Ascending aorta (tissue), 2 donors: ENCODE measurements at places on chromosomes 6 and 20.

GRCh38 chr6:25136854-25137253, 142.3 kb upstream of the CARMIL1 start:
- peak overlapping the region; percentile 90 for H3K27ac ChIP-seq
- DNase-seq = no peak
- peaks cover under 1% of the 10 kb centered on the region for H3K4me1 ChIP-seq
- H3K27me3 ChIP-seq = no peaks in the 10 kb centered on the region
- peak overlapping the region; percentile 68 for H3K4me3 ChIP-seq
- H3K36me3 ChIP-seq = no peaks in the 10 kb centered on the region

GRCh38 chr6:22466665-22467245, 102.6 kb upstream of the HDGFL1 start:
- no peaks in the 10 kb centered on the region for H3K27me3 ChIP-seq
- H3K4me3 ChIP-seq = no peak overlapping the region
- DNase-seq = no peak
- H3K27ac ChIP-seq = no peak overlapping the region
- H3K36me3 ChIP-seq = no peaks in the 10 kb centered on the region

DNA sequence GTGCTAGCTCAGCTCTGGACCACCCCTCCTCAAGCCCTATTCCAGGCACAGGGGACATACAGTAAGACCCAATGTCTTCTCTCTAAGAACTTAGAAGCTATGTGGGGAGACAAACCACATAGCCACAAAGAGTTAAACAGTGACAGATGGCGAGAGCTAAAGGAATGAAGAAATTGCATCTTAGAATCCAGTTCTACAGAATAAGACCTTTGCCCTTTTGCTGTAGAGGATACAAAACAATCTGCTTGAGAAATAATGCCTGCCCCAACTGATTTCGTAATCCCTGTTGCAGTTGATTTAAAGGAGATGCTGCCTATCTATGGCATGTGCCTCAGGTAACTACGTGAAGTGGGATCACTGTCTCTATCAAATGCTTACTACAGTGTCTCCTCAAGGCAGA, 31.2 kb downstream of the TNFRSF21 start:
- H3K36me3 ChIP-seq = no peaks in the 10 kb centered on the region
- no peak overlapping the region for H3K4me3 ChIP-seq
- H3K27ac ChIP-seq = no peak overlapping the region

GRCh38 chr6:85923013-85923430, 280.3 kb upstream of the SYNCRIP start:
- no peak overlapping the region for H3K27ac ChIP-seq
- H3K4me3 ChIP-seq = no peak overlapping the region
- no peak for DNase-seq

GRCh38 chr6:32969685-32970412, 1.5 kb downstream of the BRD2 start:
- H3K4me3 ChIP-seq = peak overlapping the region; percentile 70
- no peaks in the 10 kb centered on the region for H3K27me3 ChIP-seq
- H3K36me3 ChIP-seq = peaks cover 23% of the 10 kb centered on the region
- DNase-seq = peak; percentile 41

- peaks cover 45% of the 10 kb centered on the region for H3K4me1 ChIP-seq
- H3K4me3 ChIP-seq = no peak overlapping the region
- H3K27me3 ChIP-seq = no peaks in the 10 kb centered on the region
These were observed 38.2 kb upstream of the IER3 start for GRCh38 chr6:30782425-30783014.

DNA sequence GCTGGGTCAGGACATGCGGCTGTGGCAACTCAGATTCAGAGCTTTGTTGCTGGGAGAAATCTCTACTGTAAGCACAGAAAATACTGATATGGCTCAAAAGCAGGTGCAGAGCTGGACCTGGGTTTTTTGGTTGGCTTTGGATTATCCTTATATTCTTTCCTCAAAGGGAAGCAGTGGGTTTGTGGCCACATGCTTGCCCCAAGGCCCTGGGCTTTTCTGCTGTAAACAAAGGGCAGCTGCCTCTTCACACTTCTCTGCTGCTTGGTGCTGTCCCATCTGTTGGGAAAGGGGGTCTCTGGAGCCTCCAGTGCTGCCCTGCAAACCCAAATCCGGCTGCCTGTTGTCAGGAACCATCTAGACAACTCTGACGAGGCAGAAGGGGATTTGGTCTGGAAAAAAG, 52.4 kb downstream of the ANKRD6 start:
- H3K27ac ChIP-seq = peak overlapping the region; percentile 77
- no peak for DNase-seq
- H3K4me1 ChIP-seq = peaks cover 20% of the 10 kb centered on the region
- H3K36me3 ChIP-seq = no peaks in the 10 kb centered on the region

DNA sequence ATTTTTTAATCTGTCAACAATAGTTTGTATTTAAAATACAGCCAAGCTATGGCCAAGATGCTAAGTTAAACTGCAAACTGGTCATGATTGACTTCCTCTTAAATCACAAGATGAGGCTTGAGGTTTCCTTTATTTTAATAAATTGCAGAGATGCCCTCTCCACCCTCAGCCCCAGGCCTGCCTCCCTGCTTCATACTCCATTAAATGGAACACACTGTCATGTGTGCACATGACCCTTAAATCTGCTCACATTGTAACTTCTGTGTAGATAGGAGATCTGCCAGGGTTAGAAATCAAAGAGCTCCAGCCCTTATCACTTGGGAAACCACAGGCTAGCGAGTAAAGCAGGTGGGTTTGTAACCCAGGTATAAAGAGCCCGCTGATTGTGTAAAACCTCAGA, 20.8 kb downstream of the DUSP22 start:
- no peak overlapping the region for H3K4me3 ChIP-seq
- H3K4me1 ChIP-seq = no peaks in the 10 kb centered on the region
- no peak for DNase-seq
- H3K27me3 ChIP-seq = no peaks in the 10 kb centered on the region
- no peak overlapping the region for H3K27ac ChIP-seq

DNA sequence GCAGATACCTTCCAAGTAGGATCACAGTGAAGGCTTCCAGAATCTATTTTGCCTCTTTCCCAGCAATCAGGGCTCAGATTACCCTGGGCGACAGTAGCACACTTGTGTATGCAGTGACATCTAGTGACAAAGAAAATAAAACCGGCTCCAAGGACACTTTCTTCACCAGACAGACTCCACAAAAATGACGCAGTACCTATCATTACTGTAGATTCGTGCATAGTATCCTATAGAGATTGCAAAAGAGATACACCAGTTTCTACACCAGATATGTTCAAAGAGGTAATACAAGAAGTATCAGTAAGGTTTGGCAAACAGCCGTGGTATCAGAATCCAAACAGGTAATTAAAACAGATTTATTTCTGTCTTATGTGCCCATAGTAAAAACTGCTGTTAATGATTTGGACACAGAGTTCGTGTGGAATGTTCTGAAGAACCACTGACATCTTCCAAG, 600.4 kb upstream of the JAG1 start:
- H3K27me3 ChIP-seq = no peaks in the 10 kb centered on the region
- DNase-seq = no peak
- no peak overlapping the region for H3K27ac ChIP-seq
- H3K4me3 ChIP-seq = no peak overlapping the region
- no peaks in the 10 kb centered on the region for H3K36me3 ChIP-seq

DNA sequence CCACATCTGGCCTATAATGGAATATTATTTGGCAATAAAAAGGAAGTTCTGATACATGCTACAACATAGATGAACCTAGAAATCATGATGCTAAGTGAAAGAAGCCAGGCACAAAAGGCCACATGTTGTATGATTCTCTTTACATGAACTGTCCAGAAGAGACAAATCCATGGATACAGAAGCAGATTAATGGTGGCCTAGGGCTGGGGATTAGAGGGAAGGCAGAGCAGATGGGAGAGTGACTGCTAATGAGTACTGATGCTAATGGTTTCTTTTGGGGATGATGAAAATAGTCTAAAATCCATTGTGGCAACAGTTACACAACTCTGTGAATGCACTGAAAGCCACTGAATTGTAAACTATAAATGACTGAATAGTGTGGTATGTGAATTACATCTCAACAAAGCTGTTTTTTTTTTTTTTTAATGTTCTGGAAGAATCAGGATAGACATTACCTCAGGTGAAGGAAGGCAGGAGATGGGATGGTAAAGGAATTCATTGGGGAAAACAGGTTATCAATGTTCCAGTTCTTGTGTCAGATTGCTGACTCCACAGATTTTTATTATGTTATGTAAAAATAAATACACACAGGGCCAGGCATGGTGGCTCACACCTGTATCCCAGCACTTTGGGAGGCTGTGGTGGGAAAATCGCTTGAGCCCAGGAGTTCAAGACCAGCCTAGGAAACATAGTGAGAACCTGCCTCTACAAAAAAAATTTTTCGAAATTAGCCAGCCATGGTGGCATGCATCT, 8.9 kb upstream of the SOX12 start:
- H3K4me3 ChIP-seq = no peak overlapping the region
- H3K4me1 ChIP-seq = no peaks in the 10 kb centered on the region
- H3K27me3 ChIP-seq = no peaks in the 10 kb centered on the region
- no peak overlapping the region for H3K27ac ChIP-seq
- H3K36me3 ChIP-seq = no peaks in the 10 kb centered on the region
- DNase-seq = no peak

DNA sequence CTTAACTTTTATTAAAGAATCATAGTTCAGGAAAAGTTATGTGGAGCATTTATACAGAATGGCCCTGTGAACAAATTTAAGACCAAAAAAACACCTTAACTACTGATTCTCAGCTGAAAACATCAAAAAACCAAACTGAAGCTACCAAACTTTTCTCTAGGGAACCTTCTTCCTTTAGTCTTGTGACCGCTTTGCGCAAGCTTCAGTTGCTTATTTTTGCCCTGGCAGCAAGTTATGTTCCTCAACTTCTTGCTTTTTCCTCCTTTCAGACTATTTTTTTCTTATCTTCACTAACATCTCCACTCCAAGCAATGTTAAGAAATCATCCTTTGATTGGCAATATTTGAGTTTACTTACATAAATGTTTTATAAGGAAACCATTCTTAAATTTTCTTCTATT, 100.1 kb downstream of the MYB start:
- no peak for DNase-seq
- H3K4me3 ChIP-seq = no peak overlapping the region
- H3K27me3 ChIP-seq = no peaks in the 10 kb centered on the region
- H3K27ac ChIP-seq = no peak overlapping the region
- H3K36me3 ChIP-seq = no peaks in the 10 kb centered on the region

DNA sequence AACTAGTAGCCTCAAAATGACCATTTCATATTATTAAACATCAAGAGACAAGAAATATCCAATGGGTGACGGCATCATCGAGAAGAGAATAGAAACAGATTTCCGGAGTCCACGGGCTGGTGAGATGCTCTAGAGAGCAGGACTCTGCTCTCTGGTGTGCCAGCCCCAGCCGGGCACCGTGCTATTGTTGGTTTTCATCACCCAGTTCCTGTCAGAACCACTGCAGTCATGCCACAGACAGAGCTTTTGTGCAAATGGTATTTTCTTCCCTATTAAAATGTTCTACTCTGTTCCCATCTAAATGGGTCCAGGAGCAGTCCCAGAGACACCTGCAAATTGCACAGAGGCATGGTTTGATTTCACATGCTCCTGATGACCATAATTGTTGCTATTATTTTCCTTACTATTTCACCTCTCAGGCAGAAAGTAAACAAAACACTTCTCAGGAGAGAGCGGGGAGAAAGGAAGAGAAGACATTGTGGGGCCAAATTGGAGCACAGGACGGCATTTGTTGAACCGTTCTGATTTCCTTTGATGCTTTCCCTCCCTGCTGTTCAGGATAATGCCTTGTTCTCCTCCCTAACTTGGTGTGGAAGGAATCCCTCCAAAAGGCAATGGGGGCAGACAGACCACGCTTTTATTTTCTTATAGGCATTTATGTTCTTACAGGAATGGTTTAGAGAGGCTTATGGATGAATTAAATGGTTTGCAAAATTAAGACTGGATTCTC, 11.4 kb upstream of the RAMACL start:
- no peaks in the 10 kb centered on the region for H3K4me1 ChIP-seq
- H3K27me3 ChIP-seq = no peaks in the 10 kb centered on the region
- DNase-seq = no peak
- peak overlapping the region; percentile 27 for H3K27ac ChIP-seq
- no peak overlapping the region for H3K4me3 ChIP-seq

- H3K4me3 ChIP-seq = no peak overlapping the region
- H3K27ac ChIP-seq = no peak overlapping the region
- peaks cover 54% of the 10 kb centered on the region for H3K36me3 ChIP-seq
- no peaks in the 10 kb centered on the region for H3K27me3 ChIP-seq
- H3K4me1 ChIP-seq = no peaks in the 10 kb centered on the region
These were observed 22.1 kb downstream of the DEK start for GRCh38 chr6:18242062-18242851.

DNA sequence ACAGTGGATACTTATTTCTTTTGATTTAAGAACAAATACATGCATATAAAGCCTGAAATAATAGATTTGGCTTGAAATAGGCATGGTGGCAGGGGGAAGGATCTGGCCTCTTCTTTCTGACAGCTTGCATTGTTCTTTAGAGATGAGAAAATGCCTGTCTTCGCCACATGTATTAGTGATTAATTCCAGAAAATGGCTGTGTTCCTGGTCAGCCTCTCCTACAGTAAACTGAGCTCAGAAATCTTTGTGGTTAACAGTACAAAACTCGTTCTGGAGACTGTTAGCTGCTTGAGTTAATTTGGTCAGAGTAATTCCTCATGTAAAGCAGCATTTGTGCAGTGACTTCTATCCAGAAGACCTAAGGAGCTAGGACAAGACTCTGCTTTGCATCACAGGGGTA, 151.5 kb downstream of the EYA4 start:
- no peaks in the 10 kb centered on the region for H3K4me1 ChIP-seq
- DNase-seq = no peak
- H3K4me3 ChIP-seq = no peak overlapping the region

DNA sequence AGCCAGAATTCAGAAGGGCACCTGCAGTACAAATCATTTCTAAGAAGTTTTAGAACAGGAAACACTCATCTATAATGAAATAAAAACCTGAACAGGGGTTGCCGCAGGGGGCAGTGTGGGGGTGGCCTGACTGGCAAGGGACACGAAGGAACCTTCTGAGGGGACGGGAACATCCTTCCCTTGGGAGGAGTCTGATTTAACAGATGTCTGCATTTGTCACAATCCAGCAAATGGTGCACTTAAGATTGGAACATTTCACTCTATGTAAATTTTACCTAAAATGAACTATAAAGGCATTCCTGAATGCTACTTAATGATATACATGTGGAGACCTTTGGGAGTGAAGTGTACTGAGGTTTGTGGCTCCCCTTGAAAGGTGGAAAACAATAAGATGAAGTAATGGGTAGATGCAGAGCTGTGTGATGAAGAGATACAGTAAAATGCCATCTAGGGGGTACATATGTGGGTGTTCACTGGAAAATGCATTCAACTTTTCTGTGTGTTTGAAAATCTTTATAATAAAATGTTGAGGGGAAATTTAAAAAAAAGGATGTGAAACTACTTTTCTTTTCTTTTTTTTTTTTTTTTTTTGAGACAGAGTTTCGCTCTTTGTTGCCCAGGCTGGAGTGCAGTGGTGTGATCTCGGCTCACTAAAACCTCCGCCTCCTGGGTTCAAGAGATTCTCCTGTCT, 89.5 kb downstream of the SNX5 start:
- no peak for DNase-seq
- peaks cover 12% of the 10 kb centered on the region for H3K4me1 ChIP-seq
- no peak overlapping the region for H3K4me3 ChIP-seq
- H3K27me3 ChIP-seq = no peaks in the 10 kb centered on the region

- no peak for DNase-seq
- no peak overlapping the region for H3K27ac ChIP-seq
- H3K36me3 ChIP-seq = no peaks in the 10 kb centered on the region
- no peaks in the 10 kb centered on the region for H3K4me1 ChIP-seq
- H3K4me3 ChIP-seq = no peak overlapping the region
- no peaks in the 10 kb centered on the region for H3K27me3 ChIP-seq
These were observed 25.2 kb downstream of the FNDC1 start for GRCh38 chr6:159194421-159194820.

- DNase-seq = no peak
- no peaks in the 10 kb centered on the region for H3K36me3 ChIP-seq
- H3K27me3 ChIP-seq = no peaks in the 10 kb centered on the region
- H3K27ac ChIP-seq = no peak overlapping the region
- H3K4me3 ChIP-seq = no peak overlapping the region
- no peaks in the 10 kb centered on the region for H3K4me1 ChIP-seq
These were observed 75.2 kb downstream of the COL21A1 start for GRCh38 chr6:56172144-56172543.
